ENCODE measurements at places on chromosomes 1 and 21. TPM values are rescaled to one million over a fixed set of nuclear protein-coding genes. Genes with fewer than 3 reads are reported as not detected.

The TNNI3K gene
- not detected for total RNA-seq

The PKLR gene
- not detected for total RNA-seq

The SLC5A9 gene
- not detected for total RNA-seq

The RCAN1 gene
- total RNA-seq: 6.1 TPM

The AMY1C gene
- total RNA-seq: not detected

The MTARC1 gene
- not detected for total RNA-seq

The CFAP74 gene
- total RNA-seq: 0.41 TPM

The CENPF gene
- 70.6 TPM for total RNA-seq

The SLC44A5 gene
- total RNA-seq: 0.22 TPM

The CLEC20A gene
- not detected for total RNA-seq

The TEDDM1 gene
- total RNA-seq: not detected

The EVI5 gene
- total RNA-seq: 27.9 TPM

GRCh38 chr1:236301958-236302335 is 20.2 kb upstream of the ERO1B start:
- H3K36me3 ChIP-seq: no peaks in the 10 kb centered on the region
- no peak for DNase-seq
- no peak overlapping the region for H3K4me3 ChIP-seq
- H3K4me1 ChIP-seq: peaks cover 3% of the 10 kb centered on the region
- no peak overlapping the region for H3K27ac ChIP-seq

- no peak overlapping the region for H3K4me3 ChIP-seq
- H3K36me3 ChIP-seq: peaks cover 2% of the 10 kb centered on the region
- H3K27me3 ChIP-seq: no peaks in the 10 kb centered on the region
- peaks cover 8% of the 10 kb centered on the region for H3K4me1 ChIP-seq
Observed at GRCh38 chr1:6889875-6890480, 104.7 kb downstream of the CAMTA1 start.

GRCh38 chr1:89598450-89599331 is 34.2 kb upstream of the LRRC8C start:
- H3K4me1 ChIP-seq: peaks cover 81% of the 10 kb centered on the region
- peak overlapping the region; percentile 64 for H3K27ac ChIP-seq
- peaks cover 28% of the 10 kb centered on the region for H3K36me3 ChIP-seq
- DNase-seq: no peak

DNA sequence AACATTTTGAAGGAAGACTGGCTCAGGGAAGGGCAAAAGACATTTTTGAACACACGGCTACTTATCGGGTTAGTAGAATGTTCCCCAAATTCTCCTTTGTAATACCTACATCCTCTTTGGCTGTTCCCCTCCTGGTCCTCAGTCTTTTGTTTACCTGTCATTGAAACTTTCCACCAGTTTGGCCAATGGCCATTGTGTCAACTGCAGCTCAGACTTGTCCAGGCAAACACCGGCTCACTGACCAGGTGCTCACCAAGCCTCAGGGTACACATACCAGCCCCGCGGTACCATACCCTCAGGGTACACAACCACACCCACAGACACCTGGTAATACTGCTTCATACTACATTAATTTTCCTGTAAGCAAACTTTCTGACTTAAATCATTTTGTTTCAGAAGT is 84.8 kb upstream of the ZNF648 start:
- no peak for DNase-seq
- peaks cover 6% of the 10 kb centered on the region for H3K27me3 ChIP-seq
- H3K27ac ChIP-seq: no peak overlapping the region
- H3K4me1 ChIP-seq: peaks cover 16% of the 10 kb centered on the region
- H3K4me3 ChIP-seq: no peak overlapping the region
- H3K36me3 ChIP-seq: no peaks in the 10 kb centered on the region

DNA sequence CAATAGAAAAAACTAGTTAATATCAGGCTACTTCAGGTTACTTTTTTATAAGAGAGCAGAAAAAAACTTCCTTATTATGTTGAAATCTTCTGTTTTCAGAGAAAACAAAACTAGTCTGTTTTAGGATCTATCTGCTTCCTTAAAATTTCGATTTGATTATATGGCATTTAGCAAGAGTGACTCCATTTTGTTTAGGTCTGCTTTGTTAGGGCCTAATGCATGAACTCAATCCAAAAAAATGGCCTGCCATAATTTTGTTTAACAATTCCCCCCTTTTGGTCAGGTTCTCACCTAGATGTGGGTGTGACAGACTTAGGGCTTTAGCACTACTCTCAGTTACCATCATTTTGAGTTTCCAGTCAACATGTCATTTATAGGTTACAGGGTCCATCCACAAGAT is 89.8 kb upstream of the GNG12 start:
- no peaks in the 10 kb centered on the region for H3K36me3 ChIP-seq
- H3K4me1 ChIP-seq: no peaks in the 10 kb centered on the region
- DNase-seq: no peak
- H3K27me3 ChIP-seq: peaks cover 8% of the 10 kb centered on the region

GRCh38 chr1:145980457-145980994 is 15.9 kb downstream of the TXNIP start:
- no peak overlapping the region for H3K27ac ChIP-seq
- no peak overlapping the region for H3K4me3 ChIP-seq
- DNase-seq: no peak
- no peaks in the 10 kb centered on the region for H3K27me3 ChIP-seq
- peaks cover 43% of the 10 kb centered on the region for H3K4me1 ChIP-seq

DNA sequence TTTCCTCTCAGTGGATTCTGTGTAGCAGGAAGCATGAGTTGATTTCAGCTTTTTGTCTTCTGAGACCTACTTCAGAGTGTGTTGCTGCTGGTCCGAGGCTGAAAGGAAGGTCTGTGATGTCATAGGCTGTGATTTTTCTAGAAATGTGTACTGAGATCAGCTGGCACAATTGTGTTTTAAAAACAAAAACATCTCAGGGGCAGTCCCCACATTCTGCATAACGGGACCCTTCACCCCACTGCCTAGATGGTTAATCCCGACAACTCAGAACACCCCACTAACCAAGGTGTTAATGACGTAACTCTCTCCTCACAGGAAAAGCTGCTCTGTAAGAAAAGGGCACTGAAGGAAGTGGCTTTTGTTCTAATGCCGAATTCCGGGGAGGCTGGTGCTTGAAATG is 59.8 kb upstream of the PPP2R5A start:
- peak overlapping the region; percentile 27 for H3K4me3 ChIP-seq
- peak overlapping the region; percentile 83 for H3K27ac ChIP-seq
- no peaks in the 10 kb centered on the region for H3K36me3 ChIP-seq
- H3K27me3 ChIP-seq: no peaks in the 10 kb centered on the region

DNA sequence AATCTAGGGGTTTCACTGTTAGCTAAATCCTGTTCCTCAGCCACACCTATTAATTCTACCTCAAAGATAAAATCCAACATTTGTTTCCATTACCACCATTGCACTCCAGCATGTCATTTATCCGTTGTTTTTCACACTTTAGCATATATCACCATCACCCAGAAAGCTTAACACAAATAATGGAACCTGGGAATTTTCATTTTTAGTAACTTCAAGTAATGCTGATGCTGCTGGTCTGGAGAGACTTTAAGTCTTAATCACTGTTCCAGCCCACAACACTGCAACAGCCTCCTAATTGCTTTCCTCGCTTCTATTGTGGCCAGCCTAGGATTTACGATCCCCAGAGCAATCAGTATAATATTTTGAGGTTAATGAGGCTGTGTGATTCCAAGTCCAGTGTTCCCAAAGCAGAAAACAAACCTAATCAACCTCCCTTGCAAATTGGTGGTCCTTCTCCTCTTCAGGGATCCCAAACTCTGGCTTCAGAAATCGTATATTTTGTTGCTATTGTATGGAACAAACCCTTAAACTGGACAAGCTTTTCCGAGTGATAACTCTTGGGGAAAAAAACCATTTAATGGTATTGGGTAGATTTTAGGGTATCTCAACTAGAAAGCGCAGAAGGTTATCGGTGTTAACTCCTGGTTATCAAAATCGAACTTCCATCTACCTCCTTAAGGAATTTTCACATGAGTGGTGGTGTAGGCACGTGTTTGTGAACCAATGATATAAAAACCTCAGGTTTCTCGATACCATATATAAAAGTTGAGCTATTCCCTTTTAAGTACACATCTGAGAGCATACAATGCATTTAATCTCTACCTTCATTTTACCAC is 50.0 kb upstream of the BOLA1 start:
- peaks cover 46% of the 10 kb centered on the region for H3K4me1 ChIP-seq
- no peak for DNase-seq
- peaks cover 45% of the 10 kb centered on the region for H3K36me3 ChIP-seq
- peak overlapping the region; percentile 91 for H3K27ac ChIP-seq
- no peaks in the 10 kb centered on the region for H3K27me3 ChIP-seq

- no peak for DNase-seq
- H3K27me3 ChIP-seq: no peaks in the 10 kb centered on the region
- H3K4me1 ChIP-seq: no peaks in the 10 kb centered on the region
- H3K4me3 ChIP-seq: no peak overlapping the region
Observed at GRCh38 chr1:178506669-178507068, 6.2 kb upstream of the TEX35 start.

DNA sequence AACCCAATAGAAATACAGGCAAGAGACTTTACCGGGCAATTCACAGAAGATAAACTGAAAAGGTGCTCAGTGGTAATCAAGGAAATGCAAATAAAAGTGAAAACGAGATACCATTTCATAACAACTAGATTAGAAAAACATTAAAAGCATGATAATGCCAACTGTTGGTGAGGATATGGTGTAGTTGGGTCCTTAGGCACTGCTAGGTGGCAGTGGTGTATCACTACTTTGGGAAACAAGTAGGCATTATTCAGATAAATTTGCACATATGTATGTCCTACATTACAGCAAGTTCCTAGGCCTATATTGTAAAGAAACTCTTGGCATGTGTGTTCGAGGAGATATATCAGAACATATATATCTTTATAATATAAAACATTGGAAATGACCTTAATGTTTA is 31.0 kb downstream of the AZIN2 start:
- no peaks in the 10 kb centered on the region for H3K27me3 ChIP-seq
- DNase-seq: no peak
- no peak overlapping the region for H3K4me3 ChIP-seq
- no peak overlapping the region for H3K27ac ChIP-seq

GRCh38 chr1:183025782-183026774 is 2.9 kb downstream of the LAMC1 start:
- H3K4me3 ChIP-seq: no peak overlapping the region
- no peak overlapping the region for H3K27ac ChIP-seq
- H3K27me3 ChIP-seq: peaks cover 72% of the 10 kb centered on the region
- no peak for DNase-seq
- H3K36me3 ChIP-seq: no peaks in the 10 kb centered on the region
- peaks cover 18% of the 10 kb centered on the region for H3K4me1 ChIP-seq

DNA sequence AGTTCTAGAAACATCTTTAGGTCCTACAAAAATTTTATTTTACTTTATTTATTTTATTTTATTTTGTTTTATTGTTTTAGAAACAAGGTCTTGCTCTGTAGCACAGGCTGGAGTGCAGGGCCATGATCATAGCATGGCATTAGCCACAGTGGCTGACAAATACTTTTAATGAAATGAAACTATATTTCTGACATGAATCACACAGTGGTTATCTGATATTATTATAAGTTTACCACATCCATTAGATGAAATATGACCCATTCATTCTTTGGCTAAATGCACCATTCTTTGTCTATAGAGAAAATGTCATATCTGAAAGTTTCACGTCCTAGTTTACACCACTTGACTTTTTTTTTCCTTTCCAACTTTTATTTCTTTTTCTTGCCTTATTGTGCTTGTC is 613.4 kb upstream of the ADAMTS5 start:
- no peaks in the 10 kb centered on the region for H3K27me3 ChIP-seq
- H3K4me3 ChIP-seq: no peak overlapping the region
- no peaks in the 10 kb centered on the region for H3K4me1 ChIP-seq
- no peak overlapping the region for H3K27ac ChIP-seq
- H3K36me3 ChIP-seq: no peaks in the 10 kb centered on the region

- H3K4me3 ChIP-seq: no peak overlapping the region
- H3K27me3 ChIP-seq: no peaks in the 10 kb centered on the region
- H3K36me3 ChIP-seq: no peaks in the 10 kb centered on the region
- H3K27ac ChIP-seq: no peak overlapping the region
Observed at GRCh38 chr1:41936107-41936506, 17.4 kb upstream of the HIVEP3 start.

DNA sequence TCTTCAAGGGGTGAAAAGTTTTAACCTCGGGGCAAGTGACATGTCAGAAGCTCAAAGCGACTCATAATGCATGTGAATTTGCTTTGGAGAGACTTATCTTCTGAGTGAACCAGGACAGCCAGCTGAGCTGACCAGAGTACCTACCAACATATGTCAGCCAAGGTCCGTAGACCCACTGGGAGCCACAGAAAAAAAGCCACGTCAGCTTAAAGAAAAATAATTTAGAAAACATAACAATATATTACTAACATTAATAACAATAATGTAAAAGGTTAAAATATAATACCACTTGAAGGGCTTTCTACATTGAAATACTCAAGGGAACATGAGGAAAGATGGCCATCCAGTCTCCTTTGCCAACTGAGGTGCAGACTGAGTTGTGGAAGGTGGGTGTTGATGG is 6.9 kb downstream of the PEX19 start:
- no peak overlapping the region for H3K27ac ChIP-seq
- H3K4me1 ChIP-seq: peaks cover 3% of the 10 kb centered on the region
- no peaks in the 10 kb centered on the region for H3K27me3 ChIP-seq
- no peak overlapping the region for H3K4me3 ChIP-seq
- DNase-seq: no peak

GRCh38 chr1:98904684-98905083 is 100.0 kb downstream of the PLPPR5 start:
- no peaks in the 10 kb centered on the region for H3K4me1 ChIP-seq
- no peaks in the 10 kb centered on the region for H3K36me3 ChIP-seq
- DNase-seq: no peak
- no peaks in the 10 kb centered on the region for H3K27me3 ChIP-seq
- no peak overlapping the region for H3K4me3 ChIP-seq
- no peak overlapping the region for H3K27ac ChIP-seq

DNA sequence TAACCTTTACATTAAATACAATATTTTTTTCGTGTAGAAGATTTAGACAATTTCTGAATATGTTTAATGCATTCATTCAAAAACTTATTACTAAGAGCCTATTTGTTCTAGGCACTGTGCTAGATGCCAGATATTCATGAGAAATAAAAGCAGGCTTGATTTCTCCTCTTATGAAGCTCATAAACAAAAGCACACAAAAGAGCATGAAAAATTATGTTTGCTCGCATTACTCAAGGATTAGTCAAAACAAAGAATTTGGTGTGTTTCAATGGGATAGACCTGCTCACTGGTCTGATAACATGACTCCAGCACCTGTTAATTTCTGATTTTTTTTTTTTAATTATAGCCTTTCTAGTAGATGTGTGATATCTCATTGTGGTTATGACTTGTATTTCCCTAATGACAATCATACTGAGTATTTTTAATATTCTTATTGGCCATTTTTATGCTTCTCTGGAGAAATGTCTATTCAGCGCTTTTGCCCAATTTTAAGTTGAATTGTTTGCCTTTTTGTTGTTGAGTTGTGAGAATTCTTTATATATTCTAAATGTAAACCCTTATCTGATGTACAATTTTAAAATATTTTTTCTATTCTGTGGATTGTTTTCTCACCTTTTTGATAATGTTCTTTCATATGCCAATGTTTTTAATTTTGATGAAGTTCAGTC is 382.3 kb upstream of the ADGRL4 start:
- H3K27me3 ChIP-seq: no peaks in the 10 kb centered on the region
- DNase-seq: no peak
- no peaks in the 10 kb centered on the region for H3K4me1 ChIP-seq
- H3K4me3 ChIP-seq: no peak overlapping the region

All from activated CD8-positive, alpha-beta T cell treated with anti-CD3 and anti-CD28 coated beads for 36 hours (primary cell).